ENCODE measurements at places on chromosomes 2 and 18.

DNA sequence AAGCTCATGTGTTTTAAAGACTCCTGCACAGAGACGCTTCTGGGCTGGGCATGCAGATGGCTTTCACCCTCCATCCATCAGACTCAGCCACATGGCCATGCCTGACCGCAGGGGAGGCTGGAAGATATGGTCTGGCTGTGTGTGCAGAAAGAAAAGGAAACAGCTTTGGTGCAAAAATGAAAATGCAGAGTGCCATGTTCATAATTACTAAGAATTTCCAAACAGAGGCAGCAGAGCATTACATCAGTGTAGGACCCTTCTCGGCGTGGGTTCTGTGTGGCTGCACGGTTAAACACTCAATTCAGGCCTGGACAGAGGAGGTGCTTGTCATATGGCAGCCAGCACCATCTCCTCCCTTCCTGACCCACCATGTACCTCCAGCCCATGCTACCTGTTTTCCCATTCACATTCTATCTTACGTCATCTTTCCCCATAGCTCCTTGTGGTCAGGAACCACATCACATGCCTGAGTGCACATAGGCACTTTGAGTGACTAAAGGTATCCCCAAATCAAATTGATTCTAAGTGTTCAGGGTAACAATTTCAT lies 200.3 kb upstream of the ID2 start:
- no peak for DNase-seq

GRCh38 chr18:24995755-24996154 lies 356.2 kb downstream of the ZNF521 start:
- no peak for DNase-seq

DNA sequence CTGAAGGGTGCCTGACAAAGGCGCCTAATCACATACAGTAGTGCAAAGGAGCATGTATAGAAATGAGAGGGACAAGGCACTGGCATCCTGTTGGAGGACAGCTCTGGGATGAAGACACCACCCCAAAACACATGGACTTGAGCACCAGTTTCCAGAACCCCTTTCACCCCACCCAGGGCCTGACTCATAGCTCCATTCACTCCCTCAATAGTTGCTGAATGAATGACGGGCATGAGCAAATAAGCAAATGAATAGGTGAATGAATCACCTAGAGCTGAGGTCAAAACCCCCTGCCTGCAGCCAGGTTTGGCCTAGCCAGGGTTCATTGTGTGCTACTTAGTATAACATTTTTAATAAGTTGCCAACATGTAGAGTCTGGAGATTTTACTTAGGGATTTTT lies 66.3 kb downstream of the NRP2 start:
- no peak for DNase-seq

DNA sequence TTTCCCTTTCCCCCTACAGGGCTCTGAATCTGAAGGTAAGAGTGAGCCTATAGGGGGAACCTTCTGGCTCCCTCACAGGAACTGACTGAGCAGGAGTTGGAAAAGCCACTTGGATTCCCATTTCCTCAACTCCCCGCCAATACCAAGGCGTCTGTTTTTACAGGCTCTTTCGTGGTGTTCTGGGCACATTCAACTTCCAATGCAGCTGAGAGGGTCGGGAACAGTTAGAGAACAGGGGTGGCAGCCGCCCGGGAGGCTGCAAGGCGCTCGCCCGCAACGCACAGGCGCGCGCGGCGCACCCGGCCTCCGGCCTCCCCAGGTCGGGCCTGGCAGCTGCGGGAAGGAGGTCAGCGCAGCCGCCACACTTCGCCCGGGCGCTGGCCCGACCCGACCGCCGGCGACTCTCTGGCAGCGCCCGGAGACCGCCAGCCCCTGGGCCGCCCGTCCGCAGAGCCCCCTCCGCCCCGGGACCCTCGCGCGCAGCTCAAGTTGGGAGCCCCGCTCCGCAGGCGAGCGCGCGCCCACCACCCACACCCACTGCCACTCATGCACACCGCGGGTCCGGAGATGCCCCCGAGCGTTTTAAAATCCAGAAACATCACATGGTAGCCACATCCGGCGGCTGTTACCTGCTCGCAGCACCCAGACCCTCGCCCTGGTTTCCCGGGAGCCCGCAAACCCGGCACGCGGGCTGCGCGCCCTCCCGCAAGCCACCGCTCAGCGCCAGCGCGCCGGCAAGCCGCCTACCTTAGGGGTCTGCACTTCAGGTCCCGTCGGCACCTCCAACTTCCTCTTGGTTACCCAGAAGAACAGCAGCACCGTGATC lies 816 bp downstream of the GALNT14 start:
- no peak for DNase-seq

GRCh38 chr18:69697069-69697468 lies 250.6 kb downstream of the CD226 start:
- no peak for DNase-seq

- DNase-seq, result no peak
Measured at GRCh38 chr18:66550366-66550765, 53.5 kb downstream of the CDH19 start.

DNA sequence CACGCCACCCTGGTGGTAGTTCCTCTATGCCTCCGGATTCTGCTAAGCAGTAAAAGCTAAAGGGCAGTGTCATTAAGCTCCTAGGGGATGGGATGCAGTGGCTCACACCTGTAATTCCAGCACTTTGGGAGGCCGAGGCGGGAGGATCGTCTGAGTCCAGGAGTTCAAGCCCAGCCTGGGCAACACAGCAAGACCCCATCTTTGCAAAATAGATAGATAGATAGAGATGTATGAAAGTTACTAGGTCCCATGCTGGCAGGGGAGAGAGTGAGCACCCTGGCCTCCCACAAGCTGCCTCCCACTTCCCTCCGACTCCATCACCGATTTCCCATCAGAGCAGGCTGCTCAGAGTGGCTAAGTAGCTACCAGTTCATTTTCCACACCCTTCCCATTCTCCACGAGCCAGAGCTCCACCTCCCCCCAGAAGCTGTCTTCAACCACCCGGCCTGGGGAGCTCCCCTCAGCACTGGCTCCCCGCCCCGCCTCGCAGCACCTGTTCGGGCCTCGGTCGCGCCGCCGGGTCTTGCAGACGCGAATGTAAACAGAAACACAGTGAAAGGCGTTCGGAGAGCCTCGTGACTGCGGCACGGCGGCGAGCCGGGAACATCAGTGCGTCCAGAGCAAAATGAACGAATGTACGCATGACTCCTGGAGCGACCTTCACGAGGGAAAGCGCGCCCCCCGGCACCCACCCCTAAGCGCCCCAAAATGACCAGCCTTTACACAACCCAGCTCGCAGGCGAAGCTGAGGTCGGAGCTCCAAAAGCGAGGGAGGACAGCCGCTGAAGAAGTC lies 598 bp upstream of the CEP68 start:
- peak; percentile 32 for DNase-seq

DNA sequence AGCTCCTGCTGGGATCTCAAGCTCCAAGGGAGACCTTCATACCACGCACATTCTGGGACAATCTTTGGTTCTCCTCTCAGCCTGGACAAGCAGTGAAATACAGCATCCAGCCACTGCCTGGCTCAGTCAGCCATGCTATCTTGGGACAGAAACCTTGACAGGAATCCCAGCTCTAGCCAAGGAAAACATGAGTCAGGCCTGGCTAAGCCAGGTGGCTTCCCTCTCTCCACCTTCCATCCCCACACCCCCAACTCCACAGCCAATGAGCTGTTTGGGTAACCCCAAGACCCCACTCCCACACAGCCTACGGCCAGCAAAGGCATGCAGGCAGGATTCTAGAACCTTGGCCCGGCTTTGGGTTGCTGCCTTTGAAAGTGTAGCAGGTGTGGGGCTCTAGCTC lies 64.9 kb downstream of the MCFD2 start:
- no peak for DNase-seq

All from stimulated activated CD8-positive, alpha-beta memory T cell treated with anti-CD3 and anti-CD28 coated beads, Interleukin-7, amount 100 ng/mL, for 48 hours (primary cell).